ENCODE measurements at places on chromosomes 7 and 10.
A peak's percentile ranks its signal among the peaks of the same experiment; 100 is the strongest.

DNA sequence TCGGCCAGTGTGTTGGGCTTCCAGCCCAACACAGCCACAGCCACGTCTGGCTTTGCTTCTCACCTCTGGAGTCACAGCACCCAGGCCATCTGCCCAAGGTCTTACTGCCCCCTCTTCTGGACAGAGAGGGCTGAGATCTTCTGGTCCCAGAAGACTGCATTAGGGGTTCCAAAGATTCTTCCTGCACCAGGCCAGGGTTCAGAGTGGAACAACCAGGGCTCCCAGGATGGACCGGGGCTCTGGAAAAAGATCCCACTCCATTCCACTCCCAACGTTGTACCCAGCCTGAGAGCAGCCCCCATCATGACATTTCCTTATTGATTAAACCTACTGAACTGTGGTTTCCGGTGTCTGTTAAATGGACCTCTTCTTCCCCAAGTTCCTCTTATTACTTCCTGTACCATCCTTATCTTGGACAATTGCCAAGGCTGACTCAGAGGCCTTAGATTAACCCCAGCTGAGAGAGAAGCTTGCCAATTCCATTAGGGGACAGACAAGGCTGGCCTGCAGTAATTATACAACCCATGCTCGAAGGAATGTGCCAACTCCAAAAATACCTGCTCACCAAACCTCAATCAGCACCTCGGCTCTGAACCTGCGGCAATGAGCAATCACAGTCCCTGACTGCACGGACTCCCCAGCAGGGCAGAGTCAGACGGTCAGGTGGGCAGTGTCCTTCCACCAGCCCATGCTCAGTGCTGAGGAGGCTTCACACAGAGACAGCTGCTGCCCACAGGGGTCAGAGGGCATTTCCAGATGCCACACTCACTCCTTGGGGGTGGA, 47.9 kb upstream of the NPFFR1 start:
- DNase-seq = no peak

GRCh38 chr10:122957474-122957873, 3.4 kb upstream of the C10orf88 start:
- DNase-seq = no peak

GRCh38 chr7:31647511-31647910, 39.5 kb upstream of the PPP1R17 start:
- DNase-seq = no peak

GRCh38 chr10:13099666-13100348, at the start of gene OPTN:
OPTN (plus strand) TSS chr10:13100163; CDS start chr10:13109123, 8,960 bp downstream.
- peak; percentile 86 for DNase-seq

GRCh38 chr7:107016312-107016711, 28.2 kb upstream of the PRKAR2B start:
- DNase-seq = no peak

DNA sequence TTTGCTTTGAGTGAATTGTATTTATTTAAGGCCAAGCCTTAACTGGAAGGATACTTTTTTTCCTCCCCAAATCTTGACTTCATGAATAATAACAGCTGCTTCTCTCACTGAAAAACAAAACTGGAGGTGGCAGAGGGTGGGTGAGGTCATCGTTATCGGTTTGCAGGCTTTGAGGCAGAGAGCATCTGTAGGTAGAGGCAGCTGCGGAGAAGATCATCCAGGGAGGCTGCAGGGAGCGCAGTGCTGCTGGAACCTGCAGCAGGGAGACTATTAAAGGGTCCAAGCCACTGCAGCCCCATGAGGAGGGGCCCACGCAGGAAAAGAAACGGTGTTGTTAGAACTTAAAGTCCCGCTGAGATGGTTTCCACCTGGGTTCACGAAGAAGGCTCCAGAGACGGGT, 112.1 kb upstream of the SDK1 start:
- DNase-seq = no peak

DNA sequence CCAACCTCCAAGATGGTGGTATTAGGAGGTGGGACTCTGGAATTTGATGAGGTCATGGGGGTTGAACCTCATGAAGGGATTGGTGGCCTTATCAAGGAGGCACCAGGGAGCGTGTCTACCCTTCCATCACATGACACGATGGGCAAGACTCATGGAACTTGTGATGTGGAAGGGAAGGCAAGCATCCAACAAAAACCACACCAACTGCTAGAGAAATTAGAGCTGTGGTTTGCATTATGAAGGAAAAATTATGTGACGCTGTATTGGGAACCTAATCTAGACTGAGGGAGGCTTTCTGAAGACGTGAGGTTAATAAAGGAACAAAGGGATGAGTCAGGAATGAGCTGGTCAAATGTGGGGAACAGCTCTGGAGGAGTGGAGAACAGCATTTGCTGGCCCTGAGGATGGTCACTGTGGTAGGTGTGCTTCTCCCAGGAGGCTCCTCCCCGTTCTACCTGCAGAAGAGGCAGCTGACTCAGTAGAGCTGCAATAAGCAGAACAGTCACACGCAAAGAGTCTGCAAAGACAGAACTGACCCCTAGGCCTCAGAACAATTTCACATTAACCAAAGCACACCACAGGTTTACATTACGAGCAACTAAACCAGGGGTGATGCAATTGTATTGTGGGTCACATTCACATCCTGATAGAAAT, 236.6 kb upstream of the GRB10 start:
- no peak for DNase-seq

DNA sequence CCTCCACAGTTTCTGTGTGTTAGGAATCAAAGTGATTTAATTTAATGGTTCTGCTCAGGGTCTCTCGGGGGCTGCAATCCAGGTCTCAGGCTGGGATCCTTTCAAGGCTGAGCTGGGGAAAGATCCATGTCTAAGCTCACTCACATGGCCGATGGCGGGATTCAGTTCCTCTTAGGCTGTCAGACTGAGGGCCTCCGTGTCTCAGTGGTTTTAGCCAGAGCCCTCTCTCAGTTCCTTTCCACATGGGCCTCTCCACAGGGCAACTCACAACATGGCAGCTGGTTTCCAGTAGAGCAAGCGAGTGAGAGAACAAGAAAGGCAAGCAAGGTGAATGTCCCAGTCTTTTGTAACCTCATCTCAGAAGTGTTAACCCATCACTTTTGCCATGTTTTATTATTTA, 26.9 kb downstream of the CAV1 start:
- no peak for DNase-seq

DNA sequence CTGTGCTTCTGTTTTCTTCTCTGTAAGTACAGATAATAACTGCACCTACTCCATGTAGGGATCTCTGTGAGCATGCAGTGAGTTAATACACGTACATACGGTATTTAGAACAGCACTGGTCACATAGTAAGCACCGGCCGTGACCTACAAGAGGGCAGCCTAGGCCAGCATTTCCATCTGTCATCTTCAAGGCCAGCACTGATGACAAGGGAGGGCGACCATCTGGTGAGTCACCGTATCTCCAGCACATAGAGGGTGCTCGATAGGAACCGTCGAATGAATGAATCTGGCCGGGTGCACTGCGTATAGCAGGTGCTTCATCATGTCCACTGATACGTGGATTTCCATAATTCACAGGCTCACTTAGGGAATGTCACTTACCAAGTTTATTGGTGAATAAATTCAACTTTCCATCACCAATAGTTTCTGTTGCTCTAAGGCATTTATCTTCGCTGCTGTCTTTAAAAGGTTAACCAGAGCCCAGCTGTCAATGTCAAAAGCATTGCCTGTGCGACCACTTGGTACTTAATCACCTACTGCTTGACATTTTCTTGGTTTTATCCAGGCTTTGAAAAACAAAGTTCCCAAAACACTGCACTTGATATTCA, 8.3 kb downstream of the NOD1 start:
- no peak for DNase-seq

GRCh38 chr10:114646426-114646825, 11.6 kb downstream of the ABLIM1 start:
- DNase-seq = no peak

- no peak for DNase-seq
Observed at GRCh38 chr7:142790555-142790954, 19.8 kb downstream of the PRSS2 start.

GRCh38 chr10:61898435-61898778, 3.1 kb upstream of the ARID5B start:
- DNase-seq = no peak

GRCh38 chr7:154832557-154833138, 170.3 kb downstream of the PAXIP1 start:
- DNase-seq = no peak

- no peak for DNase-seq
Observed at GRCh38 chr7:31796375-31796774, 109.4 kb downstream of the PPP1R17 start.

GRCh38 chr7:15557686-15558085, 4.1 kb downstream of the AGMO start:
- no peak for DNase-seq

DNA sequence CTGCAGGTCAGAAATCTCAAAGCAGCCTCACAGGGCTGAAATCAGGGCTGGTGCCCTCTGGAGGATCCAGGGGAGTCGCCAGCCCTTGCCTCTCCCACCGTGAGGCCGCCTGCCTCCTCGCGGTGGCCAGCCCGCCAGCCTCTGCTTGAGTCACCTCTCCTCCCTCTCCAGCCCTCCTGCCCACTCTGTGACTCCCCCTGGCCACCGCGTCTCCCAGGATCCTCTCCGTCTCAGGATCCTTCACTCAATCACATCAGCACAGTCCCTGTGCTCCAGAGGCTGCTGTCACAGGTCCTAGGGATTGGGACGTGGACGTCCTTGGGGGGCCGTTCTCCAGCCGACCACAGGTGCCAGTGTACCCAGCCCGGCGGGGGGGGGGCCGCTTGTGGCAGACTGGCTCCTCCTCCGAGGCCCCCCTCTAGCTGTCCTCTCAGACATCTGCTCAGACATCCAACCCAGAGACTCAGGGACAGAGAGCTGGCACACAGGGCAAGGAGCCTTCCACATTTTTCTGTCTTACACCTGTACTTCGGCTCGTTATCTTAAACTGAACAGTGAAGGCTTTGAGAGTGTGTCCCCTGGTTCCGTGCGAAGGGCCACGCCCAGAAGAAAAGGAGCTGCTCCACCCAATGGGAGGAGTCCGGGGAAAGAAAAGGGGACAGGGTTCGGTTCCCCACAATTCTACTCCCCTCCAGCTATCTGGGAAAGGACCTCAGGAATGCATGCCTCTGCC, 9.4 kb upstream of the PPP2R2D start:
- no peak for DNase-seq

GRCh38 chr7:11252705-11253272, 279.1 kb downstream of the PHF14 start:
- no peak for DNase-seq

DNA sequence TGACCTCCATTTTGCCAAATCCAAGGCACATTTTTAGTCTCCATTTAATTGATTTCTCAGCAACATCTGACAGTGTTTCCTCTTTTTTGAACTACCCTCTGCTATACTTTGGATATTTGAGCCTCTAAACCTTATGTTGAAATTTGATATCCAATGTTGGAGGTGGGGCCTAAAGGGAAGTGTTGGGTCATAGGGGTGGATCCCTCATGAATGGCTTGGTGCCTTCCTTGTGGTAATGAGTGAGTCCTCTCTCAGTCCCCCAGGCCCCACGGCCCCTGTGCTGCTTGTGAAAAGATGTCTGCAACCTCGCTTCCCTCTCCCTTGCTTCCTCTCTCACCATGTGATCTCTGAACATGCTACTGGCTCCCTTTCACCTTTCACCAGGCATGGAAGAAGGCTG, 96.8 kb upstream of the DGKB start:
- DNase-seq = no peak

GRCh38 chr10:86363184-86363832, 3.3 kb downstream of the GRID1 start:
- peak; percentile 85 for DNase-seq

DNA sequence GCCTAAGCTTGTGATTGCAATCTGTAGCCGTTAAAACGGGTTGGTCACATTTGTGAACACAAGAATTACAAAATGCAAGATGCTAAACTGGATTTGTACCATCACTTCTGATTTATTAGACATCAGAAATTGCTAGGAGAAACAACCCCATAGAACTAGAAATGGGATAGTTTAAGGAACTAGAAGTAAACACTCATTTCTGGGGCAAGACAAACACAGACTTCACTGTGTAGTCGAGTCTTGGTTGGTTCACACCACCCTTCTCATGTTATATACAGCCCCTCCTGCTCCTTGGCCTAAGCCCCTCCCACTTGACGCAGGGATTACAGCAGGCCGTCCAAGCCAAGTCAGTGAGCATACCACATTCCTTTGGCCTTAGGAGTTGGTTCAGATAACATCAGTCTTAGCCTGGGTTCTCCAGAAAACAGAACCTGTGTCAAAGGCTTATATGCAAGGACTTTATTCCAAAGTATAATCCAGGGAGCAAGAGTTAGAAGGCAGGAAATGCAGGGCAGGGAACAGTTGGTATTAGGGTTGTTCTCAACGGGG, 2.0 kb upstream of the NRAP start:
- DNase-seq = no peak

- no peak for DNase-seq
Observed at GRCh38 chr7:134829380-134829986, 50.0 kb downstream of the CALD1 start.

- no peak for DNase-seq
Observed at GRCh38 chr10:22468570-22469320, 123.4 kb downstream of the SPAG6 start.

DNA sequence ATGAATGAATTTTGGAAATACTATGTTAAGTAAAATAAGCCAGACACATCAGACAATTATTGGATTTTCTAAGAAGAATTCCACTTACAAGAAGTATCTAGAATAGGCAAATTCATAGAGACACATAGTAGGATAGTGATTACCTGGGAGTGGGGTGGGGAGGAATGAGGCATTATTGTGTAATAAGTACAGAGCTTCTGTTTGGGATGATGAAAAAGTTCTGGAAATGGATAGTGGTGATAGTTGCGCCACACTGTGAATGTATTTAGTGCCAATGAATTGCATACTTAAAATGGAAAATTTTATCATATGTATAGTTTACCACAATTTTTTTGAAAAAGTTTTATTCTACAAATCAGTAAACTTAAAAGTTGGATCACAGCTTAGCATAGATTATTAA, 297.2 kb upstream of the KAT6B start:
- DNase-seq = no peak

GRCh38 chr7:50349399-50349798, 44.9 kb downstream of the IKZF1 start:
- no peak for DNase-seq

DNA sequence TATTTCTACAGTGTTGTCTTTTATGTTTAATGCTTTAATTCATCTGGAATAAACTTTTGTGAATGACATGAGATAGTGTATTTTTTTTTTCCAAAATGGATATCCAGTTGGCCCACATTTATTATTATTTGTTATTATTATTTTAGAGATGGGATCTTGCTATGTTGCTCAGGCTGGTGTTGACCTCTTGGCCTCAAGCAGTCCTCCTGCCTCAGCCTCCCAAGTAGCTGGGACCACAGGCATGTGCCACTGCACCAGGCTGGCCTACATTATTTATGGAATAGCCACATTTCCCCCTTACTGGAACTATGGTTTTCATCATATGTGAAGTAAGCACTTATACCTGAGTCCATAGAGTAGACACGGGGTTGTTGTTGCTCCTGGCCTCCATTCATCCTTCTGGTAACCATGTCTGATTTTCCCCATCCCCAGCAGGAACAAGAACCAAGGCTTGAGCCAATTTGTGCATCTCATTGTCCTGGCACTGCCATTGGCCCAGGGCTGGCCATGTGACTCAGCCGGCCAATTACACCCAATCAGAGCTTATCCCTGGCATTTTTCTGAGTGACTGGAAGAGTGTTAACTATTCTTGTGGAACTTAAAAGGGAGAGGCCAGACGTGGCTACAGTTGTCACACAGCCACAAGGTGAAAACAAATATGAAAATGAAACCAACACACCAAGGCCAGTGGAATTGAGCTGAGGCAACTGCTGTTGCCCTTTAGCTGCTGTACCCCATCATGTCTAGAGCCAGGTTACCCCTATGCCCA, 23.1 kb downstream of the PRF1 start:
- DNase-seq = no peak
